ENCODE measurements at places on chromosomes 3 and 15.

DNA sequence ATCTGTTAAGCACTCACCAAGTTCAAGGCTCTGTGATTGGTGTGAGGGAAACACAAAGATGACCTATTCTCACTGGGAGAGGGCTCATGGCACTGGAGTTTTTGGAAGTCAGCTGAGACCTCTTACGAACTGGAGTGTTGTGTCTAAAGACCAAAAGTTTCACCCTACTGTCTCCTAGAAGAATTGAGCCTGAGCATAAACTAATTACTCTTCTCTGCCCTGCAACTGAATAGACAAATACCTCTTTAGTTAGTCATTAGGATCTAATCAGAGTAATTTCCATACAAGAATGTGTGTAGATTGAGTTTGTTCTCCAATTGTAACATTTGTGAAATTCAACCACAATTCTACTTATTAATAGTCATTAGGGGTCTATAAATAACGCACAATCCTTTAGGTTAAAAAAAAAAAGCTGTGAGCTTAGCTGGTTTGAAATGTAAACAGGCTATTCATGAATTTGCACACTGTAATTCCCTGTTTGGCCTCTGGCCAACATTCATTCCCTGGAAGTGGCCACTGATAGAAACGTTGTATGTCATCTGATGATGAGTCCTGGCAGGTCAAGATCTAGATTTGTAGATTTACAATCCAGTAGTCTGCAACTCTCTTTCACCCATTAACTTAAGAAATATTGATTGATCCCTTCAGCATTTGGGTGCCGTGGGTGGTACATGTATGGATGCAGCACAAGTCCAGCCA, 76.8 kb upstream of the SOX14 start:
- DNase-seq: no peak

DNA sequence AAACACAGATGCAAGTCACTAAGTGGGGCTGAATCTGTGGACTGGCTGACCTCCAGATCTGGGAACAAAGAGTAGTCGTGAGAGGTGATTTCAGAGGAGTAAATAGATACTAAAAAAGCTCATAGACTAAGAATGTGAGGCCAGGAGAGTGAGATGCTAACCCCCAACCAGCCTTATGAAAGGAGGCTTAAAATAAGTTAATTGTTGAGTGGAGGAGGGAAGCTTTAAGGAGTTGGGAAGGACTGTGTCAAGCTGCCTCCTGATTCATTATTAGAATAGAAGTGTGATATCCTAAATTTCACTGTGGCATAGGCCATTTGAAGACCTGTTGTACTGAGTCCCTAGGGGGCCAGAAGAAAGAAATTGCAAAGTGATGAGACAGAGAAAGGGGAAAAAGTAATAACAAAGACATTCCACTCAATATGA, 107.6 kb downstream of the RBPMS2 start:
- no peak for DNase-seq

DNA sequence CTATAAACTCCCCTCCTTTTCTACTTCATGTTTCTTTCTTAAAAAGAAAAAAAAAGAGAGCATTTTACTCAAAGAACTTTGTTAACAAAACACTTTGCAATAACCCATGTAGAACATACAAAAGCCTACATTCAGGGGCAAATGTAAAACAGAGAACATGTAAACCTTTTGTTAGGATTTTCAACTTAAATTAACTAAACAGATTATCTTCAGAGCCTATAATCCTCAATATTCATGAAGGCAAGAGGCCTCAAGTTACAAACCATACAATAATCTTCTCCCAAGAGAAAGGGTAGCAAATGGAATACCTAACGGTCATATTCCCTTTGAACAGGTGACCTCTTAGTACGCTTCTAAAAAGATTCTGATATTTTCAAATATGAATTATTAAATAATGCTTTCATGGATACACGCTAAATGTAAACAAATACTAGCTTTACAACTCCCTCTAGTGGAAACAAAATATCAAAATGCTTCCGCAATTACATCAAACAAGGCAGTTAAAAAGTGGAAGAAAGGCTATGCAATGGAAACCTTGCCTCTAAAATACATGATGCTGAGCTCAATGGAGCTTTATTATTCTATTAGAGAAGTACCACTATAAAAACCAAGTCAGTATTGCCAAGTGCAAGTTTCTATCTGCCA, 9.9 kb downstream of the CEP152 start:
- peak; percentile 76 for DNase-seq

DNA sequence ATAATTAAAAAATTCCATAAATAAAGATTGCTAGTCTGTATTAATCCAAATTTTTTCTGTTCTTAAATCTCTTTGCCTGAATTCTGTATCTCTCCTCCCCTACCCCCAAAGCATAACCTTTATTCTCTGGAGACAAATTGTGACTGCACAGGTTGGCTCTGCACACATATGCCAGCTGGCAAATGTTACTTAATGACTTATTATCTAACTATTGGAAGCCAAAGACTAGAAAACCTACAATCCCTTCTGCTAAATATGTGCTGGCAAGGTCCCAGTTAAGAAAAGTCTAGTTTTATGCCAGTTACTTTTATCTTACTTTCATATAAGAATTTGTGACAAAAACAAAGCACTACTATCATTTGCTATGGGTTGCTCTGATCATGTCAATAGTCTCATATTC, 569.3 kb downstream of the MECOM start:
- no peak for DNase-seq

DNA sequence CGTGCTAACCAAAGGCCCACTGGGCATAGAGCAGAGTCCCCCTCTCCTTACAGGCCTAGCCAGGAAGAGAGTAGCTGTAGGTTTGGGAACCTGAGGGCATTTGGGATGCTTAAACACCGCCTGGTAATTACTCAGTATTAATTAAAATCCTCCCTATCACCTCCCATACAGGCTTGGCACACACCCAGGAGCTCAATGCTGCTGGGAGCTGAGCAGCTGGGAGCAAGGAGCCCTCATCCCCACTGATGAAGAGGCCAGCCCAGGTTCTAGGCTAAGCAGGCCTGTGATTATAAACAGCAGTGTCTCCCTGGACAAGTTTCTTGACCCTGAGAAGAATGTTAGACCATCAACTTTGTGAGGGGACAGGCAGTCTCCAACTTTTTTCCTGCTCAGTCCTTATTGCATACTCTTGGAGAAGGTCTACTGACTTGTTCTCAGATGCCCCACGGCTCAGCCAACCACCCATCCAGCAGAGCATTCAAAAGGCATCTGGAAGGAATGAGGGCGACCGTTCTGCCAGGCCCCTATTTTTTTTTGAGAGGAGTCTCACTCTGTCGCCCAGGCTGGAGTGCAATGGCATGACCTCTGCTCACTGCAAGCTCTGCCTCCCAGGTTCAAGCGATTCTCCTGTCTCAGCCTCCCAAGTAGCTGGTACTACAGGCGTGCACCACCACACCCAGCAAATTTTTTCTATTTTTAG, 1.3 kb upstream of the PRKAR2A start:
- DNase-seq: peak; percentile 10

- no peak for DNase-seq
Measured at GRCh38 chr3:12807066-12807465, 10.6 kb downstream of the CAND2 start.

DNA sequence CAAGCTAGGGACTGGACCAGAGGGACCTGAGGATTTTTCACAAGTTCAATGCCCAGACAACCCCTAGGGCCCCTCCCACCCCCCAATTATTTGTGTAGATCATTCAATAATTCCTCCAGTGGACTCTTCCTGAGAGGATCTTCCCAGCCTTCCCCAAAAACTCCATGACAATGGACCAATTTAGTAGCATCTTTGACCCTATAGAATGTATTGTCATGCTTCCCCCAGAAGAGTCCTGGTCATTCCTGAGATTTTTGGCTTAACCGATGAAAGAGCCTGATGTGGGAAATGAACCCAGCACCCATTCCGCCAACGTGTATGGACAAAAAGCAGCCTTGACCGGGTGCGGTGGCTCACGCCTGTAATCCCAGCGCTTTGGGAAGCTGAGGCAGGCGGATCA, 119.2 kb upstream of the RNF7 start:
- no peak for DNase-seq

DNA sequence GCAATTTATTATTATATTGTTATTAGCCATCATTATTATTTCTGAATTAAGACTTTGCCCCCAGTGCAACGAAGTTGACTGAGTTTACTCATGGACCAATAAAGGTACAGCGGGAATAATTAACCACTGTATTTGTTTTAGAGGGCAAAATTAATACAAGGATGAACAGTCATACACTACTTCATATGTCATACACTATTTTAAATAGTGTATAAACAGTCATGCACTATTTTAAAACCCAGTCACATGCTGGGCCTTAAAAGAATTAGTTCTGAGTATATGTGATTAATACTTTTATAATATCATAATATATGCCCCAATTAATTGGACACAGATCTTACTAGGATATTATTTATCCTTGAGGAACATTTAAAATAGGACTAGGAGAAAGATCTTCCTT, 125.3 kb upstream of the NANOGP8 start:
- no peak for DNase-seq

GRCh38 chr3:159413319-159413718, 575.3 kb upstream of the IL12A start:
- DNase-seq: no peak

- DNase-seq: no peak
Measured at GRCh38 chr15:61651267-61651666, 409.0 kb downstream of the VPS13C start.

DNA sequence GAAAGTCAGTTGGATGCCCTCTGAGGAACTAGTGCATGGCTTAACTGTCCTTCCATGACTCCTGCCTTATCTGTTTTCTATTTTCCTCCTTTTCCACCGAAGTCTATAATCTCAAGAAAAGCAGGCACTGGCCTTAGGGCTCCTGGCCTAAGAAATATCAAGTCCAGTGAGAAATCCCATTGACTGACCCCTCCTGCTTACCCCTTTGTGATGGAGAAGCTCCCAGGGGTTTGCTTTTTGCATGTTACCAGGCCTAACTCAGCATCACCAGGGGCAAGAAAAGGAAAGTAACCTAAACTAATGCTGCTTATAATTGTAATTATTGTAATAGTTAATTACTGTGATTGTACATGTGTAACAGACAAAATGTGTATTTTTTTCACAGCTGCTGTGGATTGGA, 21.7 kb downstream of the CCR3 start:
- DNase-seq: no peak

DNA sequence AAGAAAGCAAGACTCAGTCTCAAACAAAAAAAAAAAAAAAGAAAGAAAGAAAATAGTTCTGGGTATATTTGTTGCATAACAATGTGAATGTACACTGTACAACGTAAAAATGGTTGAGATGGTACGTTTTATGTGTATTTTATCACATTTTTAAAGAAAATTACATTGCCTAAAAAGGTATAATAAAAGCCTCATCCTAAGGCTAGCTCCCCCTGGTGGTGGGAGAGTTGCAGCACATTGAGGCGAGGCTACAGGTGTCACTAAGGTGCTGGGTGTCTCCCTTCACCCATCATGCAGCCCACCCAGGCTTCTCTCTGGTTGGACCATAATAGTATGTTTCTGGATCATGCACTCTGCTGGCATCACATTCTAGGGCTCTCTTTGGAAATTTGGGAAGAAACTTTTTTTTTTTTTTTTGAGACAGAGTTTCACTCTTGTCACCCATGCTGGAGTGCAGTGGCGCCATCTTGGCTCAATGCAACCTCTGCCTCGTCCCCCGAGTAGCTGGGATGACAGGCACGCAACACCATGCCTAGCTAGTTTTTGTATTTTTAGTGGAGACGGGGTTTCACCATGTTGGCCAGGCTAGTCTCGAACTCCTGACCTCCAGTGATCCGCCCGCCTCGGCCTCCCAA, 12.4 kb upstream of the RAB11A start:
- peak; percentile 90 for DNase-seq

GRCh38 chr15:89870006-89870405, 23.8 kb downstream of the AP3S2 start:
- DNase-seq: no peak

- peak; percentile 72 for DNase-seq
Measured at GRCh38 chr15:63752075-63752684, 81.6 kb downstream of the HERC1 start.

DNA sequence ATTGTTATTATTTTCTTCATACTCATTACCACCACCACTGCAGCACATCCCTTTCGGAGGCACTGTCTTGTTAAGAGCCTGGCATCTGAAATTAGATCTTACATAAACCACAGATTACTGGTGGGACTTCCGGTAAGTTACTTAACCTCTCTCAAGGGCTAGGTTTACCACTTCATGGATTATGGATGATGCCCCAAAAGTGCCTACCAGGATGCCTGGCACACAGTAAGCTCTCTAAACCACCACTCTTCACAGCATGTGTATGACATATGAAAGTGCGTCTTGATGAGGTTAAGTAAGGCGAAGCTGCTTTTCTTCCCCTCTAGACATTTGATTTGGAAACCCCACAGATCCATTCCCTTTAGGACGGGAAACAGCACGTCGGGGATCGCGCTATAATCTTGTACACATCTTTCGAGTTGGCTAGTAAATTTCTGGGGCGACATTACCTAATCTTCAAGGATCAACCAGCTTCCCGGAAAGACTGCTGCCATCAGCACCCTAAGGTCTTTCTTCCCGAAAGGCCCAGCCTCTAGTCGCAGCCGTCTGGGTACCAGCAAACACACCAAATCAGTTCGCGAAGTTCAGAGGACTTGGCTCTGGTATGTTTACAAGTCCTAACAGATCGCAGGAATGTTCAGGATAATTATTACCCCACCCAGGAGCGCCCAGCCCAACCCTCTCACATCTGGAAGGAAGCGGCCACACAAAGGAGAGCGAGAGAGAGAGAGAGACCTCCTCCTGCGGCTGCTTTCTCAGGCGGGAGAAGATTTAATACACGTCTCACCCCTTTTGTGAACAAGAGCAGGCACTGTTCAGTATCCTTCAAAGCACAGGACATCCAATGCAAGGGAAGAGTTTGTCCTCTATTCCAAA, 155.1 kb upstream of the FRMD4B start:
- DNase-seq: no peak

GRCh38 chr15:73265536-73266153, 103.1 kb downstream of the HCN4 start:
- peak; percentile 28 for DNase-seq

DNA sequence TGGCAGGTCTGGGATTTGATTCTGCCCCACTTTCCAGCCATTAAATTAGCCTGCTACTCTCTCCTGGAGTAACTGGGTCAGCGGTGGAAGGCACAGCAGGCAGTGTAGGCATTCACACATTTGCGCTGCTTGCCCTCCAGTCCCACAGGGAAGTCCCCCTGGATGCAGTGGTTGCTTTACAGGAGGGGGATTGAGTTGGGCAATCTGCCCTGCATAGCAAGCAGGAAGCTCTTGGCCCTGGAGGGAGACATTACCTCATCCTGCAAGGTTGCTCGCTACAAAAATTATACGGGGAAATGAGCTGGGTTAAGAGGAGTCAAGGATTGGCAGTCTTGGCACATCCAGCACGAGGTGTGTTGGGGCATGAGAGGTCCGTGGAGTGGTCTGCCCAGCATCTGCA, 14.8 kb downstream of the MCM2 start:
- no peak for DNase-seq

- DNase-seq: peak; percentile 84
Measured at GRCh38 chr3:37229740-37230139, 55.4 kb upstream of the LRRFIP2 start.

GRCh38 chr3:110806924-110807323, 264.7 kb upstream of the NECTIN3 start:
- DNase-seq: no peak
